ENCODE measurements at places on chromosomes 13 and 19.

- no peak for DNase-seq
Observed at GRCh38 chr13:80469853-80470381, 129.0 kb upstream of the SPRY2 start.

DNA sequence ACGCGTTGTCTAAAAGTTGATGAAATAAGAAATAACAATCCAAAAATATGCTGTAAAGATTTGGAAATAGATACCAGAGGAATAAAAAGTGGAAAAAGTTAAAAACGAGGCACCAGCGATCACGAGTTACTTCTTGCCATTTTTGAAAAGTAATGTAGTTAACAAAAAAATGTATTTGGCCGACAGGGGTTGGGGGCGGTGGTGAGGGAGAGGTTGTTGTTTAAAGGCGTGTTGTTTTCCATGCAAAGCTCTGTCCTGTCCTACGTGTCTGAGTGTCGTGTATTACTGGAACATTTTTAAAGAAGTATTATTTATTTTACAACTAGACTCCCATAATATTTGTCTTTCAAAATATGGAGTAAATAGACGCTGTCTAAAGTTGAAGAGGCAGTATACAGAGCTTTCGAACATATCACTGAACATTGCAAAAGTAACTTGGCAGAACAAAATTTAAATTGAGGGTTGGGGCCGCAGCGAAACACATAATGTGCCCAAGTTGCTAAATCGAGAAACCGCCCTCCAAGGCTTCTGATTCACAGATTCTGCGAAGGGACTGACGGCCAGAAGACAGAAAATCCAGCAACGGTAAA, 823 bp downstream of the FBXO17 start:
- DNase-seq, result no peak

DNA sequence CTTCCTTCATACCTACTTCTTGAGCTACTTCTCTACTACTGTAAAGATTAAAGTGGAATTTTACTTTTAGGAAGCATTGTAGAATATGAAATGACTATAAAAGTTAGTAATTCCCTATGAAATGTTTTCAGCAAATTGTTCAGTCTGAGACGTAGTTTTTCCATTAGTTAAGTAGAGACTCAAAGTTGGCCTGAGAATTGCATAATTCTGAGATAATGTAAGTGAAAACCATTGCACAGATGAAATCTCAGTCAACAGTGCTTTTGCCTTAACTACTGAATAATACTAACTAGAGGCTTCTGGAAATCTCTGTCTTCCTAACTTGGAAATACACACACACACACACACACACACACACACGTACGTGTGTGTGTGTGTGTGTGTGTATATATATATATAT, 125.9 kb downstream of the FGF14 start:
- no peak for DNase-seq

DNA sequence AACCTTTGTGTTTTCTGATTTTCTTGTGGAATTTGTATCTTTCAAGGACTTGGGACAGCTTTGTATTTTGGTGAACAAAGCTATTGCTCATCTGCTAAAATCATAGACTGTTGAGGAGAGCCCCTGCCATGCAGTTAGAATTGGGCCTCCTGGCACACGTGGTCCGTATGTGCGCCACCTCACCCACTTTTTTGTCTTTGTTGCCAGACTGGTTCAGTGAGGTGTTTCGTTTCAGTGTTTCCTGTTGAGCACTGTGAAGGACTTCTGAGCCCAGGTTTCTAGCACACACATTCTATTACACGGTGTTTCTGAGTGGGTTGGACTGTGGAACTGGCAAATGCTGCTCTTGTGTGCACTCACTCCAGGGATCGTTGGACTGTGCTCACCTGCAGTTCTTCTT, 37.6 kb upstream of the RNF113B start:
- DNase-seq, result no peak

DNA sequence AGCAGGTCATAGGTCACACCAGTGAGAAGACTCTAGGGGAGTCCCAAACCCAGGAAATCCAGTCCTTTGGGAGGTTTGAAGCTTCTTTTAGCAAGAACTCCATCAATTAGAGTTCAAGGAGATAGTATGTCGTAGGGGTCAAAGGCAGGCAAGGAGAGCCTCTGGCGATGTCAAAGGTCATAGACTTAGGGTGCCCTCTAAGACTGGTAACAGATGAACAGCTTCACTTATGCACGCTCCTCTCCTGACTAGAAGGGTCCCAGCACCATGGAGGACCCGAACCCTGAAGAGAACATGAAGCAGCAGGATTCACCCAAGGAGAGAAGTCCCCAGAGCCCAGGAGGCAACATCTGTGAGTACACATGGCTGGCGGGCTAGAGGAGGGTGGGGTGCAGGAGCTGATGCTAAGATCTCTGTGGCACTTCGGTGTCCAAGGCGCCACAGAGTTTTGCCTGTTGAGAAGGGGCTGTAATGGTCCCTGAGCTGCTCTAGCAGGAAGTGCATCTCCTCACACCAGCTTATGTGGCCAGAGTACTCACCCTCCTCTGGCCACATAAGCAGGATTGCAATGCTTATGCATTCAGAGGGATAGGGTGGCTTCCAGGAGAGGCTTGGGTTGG, 557 bp downstream of the ZNF576 start:
- DNase-seq, result no peak

DNA sequence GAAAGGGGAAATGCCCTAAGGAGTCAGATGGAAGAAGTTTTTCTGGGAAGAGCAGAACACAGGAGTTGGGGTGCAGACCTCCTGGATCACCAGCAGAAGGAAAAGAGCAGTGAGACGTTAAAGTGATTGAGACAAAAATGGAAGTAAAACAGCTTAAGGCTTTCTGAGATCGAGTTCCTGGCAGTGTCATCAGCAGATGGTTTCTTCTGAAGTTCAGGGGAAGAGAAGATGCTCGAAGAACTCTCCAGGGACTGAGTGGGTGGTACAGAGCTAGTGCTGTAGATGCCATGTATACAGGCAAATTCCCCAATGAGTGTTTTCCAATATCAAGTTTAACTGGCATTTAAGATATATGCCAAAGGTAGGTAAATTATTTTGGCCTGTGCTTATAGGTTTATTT, 272.2 kb upstream of the KLF12 start:
- no peak for DNase-seq
